ENCODE measurements at places on chromosomes 11 and 22. TPM values are rescaled to one million over a fixed set of nuclear protein-coding genes. Genes with fewer than 3 reads are reported as not detected.
A peak's percentile ranks its signal among the peaks of the same experiment; 100 is the strongest.

GRCh38 chr11:11293798-11294550, 59.1 kb downstream of the CSNK2A3 start:
- DNase-seq, result no peak

DNA sequence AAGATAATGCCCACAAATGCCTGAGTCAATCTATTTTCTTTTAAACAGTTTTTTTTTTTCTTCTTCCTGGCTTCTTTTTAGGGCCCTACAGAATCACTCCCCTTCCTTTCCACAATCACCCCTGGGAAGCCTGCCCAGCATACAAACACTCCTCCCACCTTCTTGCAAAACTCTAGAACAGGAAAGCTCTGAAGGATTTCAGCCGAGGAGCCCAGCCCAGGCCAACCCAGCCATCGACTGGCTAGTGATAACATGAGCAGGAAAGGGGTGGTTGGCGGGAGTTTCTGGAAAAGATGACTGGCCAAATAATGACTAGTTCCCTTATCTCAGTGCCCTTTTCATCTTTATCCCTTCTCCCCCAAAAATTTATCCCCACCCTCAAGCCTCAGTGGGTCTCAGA, 68.2 kb downstream of the USP35 start:
- peak; percentile 73 for DNase-seq

DNA sequence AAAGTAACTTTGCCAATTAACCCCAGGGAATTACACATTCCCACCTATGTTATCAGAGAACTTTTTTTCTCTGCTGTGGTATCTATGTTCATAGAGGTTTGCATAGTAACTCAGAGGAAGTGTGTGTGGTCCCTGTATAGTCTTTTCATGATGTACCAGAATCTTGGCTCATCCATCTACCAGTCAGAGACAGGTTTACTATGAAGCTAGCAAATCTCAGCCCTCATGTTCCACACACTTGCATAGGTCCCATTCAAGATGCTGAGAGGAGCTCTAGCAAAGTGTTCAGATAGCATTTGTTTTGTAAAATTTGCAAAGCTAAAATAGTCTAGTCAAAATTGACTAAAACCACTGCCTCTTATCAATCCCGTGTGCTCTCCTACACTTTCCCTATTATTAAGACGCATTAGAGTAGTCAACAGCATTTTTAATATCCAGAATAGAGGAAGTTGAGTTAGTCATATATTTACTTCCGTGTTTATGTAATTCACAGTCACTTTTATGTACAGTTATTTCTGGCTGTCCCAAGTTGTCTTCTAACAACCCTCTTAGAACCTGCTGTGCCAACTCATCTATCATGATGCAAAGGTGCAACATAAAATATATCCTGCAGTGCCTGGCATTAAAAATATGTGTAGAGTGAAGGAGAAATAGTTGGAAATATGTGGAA, 184.2 kb downstream of the FAM76B start:
- no peak for DNase-seq

DNA sequence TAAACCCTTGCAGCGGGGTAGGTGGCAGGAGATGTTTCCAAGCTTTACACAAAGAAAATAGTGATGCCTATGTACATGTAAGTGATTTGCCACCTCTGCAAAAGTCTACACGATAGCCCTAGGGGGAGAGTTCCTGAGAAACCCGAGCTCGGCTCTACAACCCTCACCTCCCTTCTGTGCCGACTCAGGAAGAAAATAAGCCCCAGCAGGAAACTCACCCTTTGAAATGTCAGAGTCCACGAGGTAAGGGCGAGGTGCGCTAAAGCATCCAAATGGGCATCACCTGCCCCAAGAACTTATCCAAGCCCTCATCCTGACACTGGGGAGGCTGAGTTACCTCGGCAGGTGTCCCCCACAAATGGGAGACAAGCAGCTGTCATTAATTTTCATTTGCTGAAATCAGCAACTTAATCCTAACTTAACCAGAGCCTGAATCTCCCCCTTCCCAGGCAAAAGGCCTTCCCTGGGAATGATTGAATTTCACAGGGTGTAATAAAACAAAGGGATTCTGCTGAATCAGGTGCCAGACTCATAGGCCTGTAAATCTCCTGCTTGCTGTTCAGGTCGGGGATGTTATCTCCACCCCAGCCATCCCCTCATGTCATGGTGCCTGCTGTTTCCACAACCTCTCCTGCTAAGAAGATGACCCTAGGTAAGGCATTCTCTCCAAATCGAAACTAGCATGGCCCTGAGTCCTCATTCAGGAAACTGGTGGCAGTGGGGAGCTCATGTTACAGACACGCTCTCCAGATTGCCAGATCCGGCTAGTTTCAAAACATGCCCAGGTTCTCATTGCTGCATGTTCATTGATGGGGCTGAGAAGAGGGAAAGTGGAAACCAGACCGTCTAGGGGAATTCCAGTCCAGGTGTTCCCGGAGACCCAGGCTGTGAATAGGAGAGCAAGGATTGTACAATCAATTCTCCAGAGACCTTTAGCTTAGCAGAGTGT, 105.3 kb upstream of the KIRREL3 start:
- no peak for DNase-seq

DNA sequence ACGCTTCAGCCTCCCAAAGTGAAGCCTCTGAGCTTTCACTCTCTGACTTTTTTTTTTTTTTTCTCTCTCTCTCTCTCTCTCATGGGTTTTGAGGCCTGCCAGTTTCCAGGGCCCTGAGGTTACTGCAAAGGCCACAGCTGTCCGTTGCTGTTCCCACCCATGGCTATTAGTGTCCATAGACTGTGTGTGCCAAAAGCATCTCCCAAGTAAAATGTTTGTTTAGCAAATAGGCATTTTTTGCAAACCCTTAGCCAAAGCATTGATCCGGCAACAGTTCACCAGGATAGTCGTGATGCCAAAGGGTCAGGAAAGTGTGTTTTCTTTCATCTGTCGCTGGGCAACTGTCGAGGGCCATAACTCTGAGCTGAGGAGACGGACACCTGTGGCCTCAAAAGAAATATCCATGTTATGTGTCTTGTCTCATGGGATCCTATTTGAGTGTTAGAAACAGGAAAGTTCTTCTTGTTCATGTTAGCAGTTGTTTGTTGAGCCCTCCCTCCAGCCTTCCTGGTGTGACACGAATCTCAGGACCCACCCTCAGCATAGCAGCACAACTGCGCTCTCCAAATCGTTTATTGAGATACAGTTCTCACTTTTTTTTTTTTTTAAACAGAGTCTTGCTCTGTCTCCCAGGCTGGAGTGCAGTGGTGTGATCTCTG, 18.4 kb downstream of the FADS2 start:
- no peak for DNase-seq

DNA sequence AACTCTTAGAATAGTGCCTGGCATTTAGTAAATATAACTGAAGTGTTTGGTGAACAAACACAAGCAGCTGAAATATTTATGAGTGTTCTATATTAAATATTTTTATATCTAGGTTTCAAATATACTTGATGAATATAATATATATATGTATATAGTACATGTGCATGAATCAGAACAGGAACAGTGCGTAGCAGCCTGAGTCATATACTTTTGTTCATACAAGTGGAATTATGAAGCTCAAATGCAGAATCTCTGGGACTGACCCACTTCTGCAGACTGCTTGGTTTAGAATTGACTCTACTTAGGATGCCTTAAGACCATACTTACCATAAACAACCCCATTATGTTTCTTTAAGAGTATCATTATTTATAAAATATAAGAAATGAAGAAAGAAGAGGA, 997.8 kb upstream of the RAG2 start:
- DNase-seq, result no peak

GRCh38 chr11:34564406-34564805, 50.8 kb upstream of the ELF5 start:
- no peak for DNase-seq

DNA sequence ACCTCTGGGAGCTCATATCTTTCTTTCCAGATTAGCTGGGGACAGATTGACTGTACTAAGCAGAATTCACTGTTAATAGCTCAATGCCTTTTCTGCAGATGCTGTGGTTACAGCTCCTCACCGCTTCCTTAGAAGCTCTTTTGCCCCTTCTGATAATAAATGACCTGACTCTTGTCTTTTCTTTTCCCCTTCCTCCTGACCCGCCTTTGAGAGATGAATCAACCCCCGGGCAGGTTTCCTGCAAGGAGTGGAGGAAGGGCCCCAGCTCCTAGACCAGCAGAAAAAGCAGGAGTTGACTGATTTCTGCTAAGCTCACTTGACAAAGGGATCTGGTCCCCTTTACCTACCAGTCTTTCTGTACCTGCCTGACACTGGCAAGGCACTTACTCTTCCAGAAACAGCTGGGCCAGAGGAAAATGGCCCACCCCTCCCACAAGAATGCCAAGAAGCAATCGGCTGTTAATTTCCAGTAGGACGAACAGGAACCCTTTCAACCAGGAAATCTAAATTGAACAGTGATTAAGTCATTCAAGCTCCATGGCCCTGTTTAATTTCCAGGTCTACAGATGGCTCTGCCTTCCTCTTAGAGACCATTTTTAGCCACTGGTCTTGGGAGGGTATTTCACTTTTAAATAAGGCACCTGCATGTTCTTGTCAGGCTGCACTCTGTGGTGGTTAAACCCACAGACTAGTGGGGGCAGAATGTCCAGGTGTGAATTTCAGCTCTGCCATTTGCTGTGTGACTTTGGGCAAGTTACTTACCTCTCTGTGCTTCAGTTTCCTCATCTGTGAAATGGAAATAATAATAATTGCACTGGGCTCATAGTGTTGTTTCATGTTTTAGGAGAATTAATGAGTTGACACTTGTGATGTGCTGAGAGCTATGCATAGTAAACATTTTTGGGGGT, 67.5 kb downstream of the PRR5L start:
- DNase-seq, result no peak

- DNase-seq, result no peak
Measured at GRCh38 chr11:69156235-69156639, 502 bp downstream of the SMIM38 start.

DNA sequence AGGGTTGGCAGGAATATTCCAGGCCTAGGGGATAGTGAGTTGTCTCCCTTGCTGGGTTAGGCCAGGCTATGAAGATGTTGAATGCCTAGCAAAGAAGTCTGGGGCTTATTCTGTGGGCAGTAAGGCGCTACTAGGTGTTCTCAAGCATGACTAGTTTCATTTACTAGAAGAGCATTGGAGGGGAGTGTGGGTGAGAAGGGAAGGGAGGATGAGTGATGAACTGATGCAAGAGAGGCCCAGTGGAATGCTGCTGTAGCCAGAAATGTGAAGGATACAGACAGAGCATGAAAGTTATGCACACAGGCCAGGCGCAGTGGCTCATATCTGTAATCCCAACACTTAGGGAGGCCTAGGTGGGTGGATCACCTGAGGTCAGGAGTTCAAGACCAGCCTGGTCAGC, 33.5 kb downstream of the POU2F3 start:
- DNase-seq, result no peak

GRCh38 chr22:34709641-34710040, 356.3 kb upstream of the ISX start:
- DNase-seq, result no peak

GRCh38 chr11:72519220-72519881, 85.0 kb upstream of the CLPB start:
- DNase-seq, result no peak

The FAT3 gene
- total RNA-seq, result 49.1 TPM

The CFAP300 gene
- total RNA-seq, result 2.3 TPM

The APOA1 gene
- 0.68 TPM for total RNA-seq

The MMP13 gene
- not detected for total RNA-seq

The ST14 gene
- total RNA-seq, result 1.5 TPM

The MFRP gene
- total RNA-seq, result not detected

The CCDC15 gene
- 0.94 TPM for total RNA-seq

Data from dorsolateral prefrontal cortex (tissue), 122 donors.